ENCODE measurements at places on chromosomes 3 and 15.

DNA sequence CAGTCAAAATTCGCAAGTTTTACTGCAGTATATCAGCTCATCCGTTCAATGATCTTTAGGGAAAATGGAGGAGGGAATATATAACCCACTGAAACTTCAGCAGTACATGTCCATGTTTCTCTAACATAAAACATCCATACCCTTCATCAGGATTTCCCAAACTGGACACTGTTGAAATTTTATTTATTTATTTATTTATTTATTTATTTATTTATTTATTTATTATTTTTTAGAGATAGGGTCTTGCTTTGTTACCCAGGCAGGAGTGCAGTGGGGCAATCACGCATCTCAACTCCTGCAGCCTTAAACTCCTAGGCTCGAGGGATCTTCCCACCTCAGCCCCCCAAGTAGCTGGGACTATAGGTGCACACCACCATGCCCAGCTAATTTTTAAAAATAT lies 14.8 kb upstream of the HLTF start:
- no peak for DNase-seq

DNA sequence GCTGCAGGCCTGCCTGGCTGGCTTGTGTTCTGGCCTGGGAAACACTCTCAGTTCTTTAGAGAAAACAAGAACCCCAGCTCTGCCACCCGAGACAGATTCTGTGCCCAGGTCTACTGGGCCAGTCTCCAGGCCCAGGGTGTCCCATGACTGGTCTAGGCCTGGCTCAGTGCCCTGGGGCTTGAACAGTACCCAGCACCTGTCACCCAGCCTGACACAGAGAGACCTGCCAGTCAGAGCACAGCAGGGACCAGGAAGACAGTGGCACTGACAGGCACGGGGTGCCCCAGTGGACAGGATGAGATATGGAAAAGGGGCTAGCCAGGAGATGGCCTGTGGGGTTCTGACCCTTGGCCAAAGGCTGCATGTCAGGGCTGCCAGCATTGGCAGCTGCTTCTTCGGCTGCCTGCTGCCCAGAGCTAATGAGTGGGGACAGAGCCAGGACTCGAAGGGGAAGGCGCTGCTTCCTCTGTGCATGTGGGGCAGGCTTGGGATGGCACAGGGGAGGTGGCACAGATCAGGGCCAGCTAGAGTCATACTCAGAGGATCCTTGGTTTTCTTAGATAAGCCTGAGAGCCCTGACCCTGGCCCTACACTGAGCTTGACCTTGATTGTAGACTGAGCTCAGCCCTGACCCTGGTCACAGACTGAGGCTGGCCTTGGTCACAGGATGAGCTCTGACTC lies 15.1 kb downstream of the CCDC33 start:
- DNase-seq = no peak

- DNase-seq = no peak
Observed at GRCh38 chr3:150253622-150254021, 154.5 kb upstream of the TSC22D2 start.

- DNase-seq = no peak
Observed at GRCh38 chr15:38685686-38686339, 121.2 kb upstream of the RASGRP1 start.

DNA sequence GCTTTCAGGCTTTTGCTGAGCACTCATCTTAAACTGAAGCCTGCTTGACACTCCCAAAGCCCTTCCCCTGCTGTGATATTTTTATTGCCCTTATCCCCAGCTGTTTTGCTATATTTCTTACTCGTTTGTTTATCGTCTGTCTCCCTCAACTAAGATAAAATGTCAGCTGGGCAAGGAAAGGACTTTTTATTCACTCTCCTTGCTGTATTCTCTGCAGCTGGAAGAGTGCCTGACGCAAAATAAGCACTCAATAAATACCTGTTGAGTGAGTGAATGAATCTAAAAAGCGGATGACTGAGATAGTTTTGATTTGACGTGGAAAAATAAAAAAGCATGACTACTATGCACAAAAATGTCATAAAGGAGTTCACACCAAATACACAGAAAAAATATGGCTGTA lies 84.8 kb upstream of the POMGNT2 start:
- no peak for DNase-seq

- no peak for DNase-seq
Observed at GRCh38 chr3:61409638-61410037, 151.7 kb upstream of the PTPRG start.

- no peak for DNase-seq
Observed at GRCh38 chr15:74978503-74978902, 16.9 kb upstream of the SCAMP5 start.

Data from right forelimb (tissue), 1 donor.